ENCODE measurements at places on chromosomes 7 and 10.

GRCh38 chr7:70660819-70661191 is 471.1 kb upstream of the GALNT17 start:
- DNase-seq, result no peak

DNA sequence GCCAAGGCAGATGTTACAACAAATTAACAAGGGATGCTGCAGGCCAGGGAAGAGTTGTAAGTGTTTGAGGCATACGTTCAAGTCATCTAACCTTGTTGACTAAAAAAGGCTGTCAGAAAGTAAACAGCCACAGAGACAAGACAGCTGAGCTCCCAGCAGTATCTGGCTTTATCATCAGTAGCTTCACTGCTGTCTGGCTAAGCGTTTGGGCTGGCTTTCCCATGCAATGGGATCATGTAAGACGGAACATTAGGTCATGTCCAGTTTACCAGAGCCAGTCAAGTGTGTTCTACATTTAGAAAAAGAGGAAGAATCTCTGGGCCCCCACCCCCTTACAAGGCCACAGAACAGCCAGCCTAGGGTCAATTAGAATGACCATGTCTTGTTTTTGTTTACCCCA is 51.3 kb upstream of the GSAP start:
- no peak for DNase-seq

DNA sequence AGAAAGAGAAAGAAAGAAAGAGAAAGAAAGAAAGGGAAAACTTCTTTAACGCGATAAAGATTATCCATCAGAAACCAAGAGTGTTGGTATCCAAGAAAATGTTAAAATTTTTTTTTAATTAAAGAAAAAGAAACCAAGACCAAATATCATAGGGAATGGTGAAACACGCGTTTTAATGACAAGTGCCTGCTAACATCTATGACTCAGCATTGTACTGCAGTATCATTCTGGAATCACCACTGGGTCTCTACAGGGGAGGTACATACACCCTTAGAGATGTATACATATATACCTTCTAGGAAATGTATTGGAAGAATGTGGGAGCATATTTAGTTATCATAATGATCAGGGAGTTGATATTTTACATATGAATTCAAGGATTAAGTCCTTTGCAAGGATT is 32.1 kb upstream of the PIK3AP1 start:
- no peak for DNase-seq

- no peak for DNase-seq
These were observed 82.8 kb downstream of the HECW1 start for GRCh38 chr7:43195256-43195655.

GRCh38 chr10:103678178-103678526 is 177.2 kb downstream of the SH3PXD2A start:
- DNase-seq, result peak; percentile 95

DNA sequence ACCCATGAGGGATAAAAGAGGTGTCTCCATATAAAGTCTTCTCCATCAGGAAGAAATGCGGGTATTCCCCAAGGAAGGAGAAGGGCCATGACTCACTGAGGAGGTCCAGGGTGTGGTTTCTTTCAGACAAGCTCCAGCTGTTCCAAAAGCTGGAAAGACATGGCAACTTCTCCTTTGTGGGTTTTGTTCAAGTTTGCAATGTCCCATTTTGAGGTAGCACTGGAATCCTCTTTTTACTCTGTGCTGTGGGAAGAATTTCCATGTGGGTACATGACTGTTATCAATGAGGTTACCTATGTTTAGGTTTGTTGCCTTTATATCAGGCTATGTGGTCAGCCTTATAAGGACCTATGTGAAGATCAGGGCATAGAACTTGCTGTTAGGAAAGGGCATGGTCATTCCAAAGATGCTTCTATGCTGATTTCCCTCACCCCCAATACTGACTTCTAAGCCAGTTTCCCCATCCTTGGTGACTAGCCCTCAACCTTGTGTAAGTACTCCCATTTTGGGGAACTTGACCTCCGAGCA is 697.5 kb downstream of the INHBA start:
- DNase-seq, result peak; percentile 35

GRCh38 chr7:116731445-116732335 is 59.7 kb downstream of the MET start:
- DNase-seq, result no peak

- DNase-seq, result no peak
These were observed 138.7 kb upstream of the PRR15 start for GRCh38 chr7:29424984-29425309.

DNA sequence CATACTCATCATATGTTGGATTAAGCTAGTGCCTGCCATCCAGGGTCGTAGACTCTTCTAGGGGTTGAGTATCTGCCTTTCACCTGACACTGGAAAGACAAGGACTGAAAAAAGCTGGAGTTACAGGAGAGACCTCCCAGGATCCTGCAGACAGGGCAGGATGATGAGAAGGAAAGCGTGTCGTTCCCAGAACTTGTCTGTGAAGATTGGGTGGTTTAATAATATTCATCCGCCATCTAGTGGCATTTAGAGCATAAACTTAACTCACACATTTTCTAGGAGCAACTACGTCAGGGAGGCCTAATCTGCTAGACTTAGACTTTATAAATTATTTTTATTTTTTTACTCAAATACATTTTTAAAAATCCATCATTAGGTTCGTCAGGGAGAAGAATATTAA is 59.6 kb downstream of the ADRB1 start:
- DNase-seq, result peak; percentile 38
